ENCODE measurements at places on chromosomes 16 and 17.

DNA sequence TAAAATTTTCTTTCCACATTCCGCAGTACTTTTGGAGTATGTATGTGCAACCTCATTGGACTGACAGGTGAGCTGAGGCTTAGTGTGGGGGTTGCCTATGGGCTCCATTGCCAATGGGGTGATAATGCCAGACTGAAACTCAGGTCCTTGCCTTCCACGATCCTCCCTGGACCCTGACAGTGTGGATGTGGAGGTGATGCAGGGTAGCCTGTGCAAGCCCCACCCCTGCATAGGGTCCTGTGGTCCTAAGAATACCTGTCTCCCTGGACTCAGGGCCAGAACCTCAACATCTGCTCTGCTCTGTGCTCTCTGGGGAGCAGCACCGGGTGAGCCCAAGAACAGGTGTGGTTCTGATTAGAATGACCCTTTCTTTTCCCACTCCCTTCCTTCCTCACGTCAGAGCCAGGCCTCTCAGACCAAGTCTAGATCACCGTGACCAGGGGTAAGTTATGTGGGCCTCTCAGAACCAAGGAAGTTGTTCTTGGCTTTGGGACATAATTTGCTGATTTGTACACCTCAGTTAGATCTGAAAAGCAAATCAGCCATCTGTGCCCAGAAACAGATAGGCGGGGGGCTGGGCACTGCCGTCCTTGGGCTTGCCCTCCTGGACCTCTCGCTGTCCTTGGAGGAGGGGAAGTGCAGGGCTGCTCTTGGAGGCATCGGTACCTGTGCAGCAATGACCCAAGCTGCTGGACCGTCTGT lies 8.4 kb upstream of the TNS4 start:
- DNase-seq, result no peak

DNA sequence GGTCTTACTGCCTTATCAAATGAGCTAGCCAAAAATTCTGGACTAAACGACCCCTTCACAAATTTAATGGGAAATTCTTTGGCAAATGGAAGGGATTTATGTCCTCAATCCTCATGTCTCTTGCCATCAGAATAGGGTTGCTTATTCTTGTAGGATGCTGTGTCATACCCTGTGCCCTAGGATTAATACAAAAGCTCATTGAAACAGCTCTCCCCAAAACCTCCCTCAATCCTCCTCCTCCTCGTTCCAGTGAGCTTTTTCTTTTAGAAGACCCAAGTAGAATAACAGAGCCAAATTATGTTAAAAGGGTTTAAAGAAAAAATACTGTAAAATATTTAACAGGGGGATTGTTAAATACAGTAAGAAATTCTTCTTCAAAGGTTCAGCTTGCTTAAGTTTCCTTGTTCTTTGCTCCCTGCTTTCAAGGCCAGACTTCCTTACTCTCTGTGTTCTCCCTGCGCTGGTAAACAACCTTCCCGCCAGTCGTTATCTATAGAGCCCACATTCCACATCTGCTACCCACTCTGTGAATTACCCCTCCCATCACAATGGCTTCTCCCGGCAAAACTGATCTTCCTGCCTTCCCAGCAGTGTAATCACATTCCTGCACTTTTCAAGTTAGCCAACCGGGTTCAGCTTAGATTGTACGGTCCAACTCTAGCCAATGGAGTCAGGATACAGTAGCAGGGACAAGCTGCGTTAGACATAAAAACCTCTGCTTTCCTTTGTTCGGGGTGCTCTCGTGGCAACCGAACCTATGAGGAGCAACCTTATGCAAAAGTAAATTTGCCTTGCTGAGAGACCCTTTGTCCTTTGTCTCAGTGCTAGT lies 9.7 kb downstream of the HPR start:
- DNase-seq, result no peak

DNA sequence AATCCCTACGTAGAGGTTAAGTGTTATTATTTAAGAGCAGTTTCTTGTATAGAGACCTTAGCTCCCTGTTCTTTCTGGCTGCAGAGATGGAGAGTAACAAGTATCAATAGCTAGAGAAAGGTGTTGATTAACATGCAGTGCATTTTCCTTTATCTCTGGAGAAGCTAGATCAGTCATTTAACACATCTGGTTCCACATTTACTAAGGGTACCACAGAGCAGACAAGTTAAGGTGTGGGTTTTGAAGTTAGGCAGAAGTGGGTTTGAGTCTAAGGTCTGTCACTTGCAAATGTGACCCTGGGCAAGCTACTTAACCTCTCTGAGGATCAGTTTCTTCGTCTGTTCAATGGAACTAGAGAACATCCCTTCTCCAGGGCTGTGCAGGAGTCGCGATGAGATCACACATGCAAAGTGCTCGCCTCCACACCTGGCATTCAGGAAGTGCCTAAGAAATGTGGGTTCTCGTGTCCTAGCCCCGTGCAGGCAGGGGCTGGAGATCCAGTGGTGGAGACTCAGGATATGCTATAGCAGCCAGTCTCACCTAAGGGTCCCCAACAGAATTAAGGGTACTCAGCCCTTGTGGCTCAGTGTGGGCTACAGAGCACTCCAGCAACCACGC lies 224.4 kb downstream of the XYLT1 start:
- DNase-seq, result no peak

- no peak for DNase-seq
These were observed 3.2 kb downstream of the TMC6 start for GRCh38 chr17:78125138-78125913.

- peak; percentile 98 for DNase-seq
These were observed 1.2 kb upstream of the METTL26 start for GRCh38 chr16:637081-638018.

- no peak for DNase-seq
These were observed 145.0 kb downstream of the ZNF18 start for GRCh38 chr17:11852231-11852630.

GRCh38 chr17:28944862-28945741 lies 6.2 kb downstream of the PHF12 start:
- DNase-seq, result no peak

DNA sequence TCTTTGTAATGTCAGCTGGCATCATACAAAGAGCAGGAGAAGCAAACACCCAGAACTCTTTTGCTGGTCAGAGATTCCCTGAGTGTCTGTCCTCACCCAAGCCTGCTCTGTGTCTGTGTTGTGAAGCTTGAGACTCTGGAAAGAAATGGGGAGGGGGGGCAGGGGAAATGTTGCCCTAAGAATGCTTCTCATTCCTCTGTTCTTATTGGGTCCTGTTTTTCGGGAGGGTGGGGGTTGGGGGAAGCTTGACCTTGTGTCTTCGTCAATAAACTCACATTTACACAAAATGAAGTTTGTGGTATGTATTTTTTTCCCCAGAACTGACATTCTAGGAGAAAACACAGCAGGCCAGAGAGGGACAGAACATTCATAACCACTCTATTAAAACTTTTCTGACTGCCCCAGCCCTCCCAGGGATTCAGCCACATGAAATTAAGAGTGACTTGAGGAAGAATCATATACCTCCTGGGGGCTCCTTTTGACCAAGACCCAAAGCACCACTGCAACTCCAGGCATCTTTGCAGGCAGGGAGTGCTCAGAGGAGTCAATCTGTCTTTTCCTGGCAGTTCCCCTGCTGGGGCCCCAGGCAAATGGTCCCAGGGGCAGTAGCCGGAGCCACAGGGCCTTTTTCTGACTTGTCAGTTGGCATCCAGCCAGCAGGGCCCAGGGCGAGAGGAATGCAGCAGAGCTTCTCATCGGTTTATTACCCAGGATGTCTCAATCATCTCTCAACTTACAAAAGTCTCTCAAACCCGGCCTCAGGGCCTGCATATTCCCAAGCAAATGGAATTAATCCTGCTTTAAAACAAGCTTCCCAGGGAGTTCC lies 5.1 kb upstream of the RASL10B start:
- peak; percentile 89 for DNase-seq

- DNase-seq, result no peak
These were observed 108.4 kb downstream of the OR1D5 start for GRCh38 chr17:2954898-2955445.

DNA sequence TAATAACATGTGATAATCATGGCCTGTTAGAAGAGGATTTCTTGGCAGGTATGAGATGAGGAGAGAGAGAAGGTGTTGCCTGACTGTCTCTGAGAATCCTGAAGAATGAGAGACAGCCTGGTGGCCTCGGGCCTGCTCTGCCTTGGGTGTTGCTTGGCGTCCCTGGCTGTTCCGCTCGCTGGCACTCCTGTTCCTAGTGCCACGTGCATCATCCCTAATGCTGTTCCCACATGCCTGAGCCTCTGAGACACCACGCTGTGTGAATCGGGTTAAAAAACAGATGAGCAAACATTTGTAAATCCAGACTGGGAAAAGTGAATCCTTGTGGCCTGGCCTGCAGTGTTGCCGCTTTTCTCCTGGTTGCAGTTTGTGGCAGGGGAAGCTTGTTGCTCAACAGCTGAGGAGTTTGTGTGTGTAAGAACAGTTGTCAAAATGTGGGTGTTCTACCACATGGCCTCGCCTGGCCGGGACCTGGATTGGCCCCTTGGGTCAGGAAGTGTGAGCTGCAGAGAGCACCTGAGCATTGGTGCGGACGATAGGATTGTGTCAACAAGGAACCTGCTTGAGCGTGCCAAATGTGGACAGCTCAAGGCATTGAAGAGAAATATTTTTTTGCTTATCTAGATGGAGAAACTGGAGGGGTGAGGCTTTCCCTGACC lies 22.0 kb downstream of the UBN1 start:
- no peak for DNase-seq

GRCh38 chr17:40775945-40776344 lies 3.9 kb upstream of the KRT26 start:
- DNase-seq, result no peak

DNA sequence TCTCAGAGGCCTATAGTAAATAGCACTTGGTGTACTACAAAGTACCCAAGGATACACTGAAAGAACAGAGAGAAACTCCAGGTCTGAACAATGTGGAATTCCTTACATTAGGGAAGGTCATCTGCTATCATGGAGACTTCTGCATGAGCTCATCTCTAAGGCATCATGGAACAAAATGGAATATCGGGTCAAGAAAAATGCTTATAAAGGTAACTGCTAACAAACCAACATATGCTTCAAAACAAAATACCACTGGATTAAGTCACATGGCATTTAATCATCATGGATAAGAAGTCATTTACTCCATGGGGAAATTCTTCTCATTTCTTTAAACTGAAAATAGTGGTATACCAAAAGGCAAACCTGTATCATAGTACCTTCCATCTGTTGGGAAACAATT lies 34.2 kb downstream of the TXNDC11 start:
- DNase-seq, result no peak

DNA sequence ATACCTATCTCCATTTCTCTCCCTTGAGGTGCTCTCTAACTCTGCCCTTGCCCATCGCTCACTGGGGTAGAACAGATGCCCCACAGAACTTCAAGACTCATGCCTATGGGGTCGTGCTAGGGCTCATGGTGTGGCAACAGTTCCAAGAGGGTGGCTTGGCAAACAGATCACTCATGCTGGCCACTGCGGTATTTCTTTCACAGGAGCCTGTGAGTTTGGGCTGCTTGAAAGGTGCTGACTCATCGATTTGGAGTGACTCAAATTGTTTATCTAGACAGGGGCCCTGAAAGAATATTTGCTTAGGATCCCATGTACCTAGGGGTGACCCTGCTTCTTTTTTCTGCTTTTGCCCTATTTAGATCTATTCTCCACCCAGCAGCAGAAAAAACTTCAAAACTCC lies 69.9 kb downstream of the IRX5 start:
- no peak for DNase-seq

DNA sequence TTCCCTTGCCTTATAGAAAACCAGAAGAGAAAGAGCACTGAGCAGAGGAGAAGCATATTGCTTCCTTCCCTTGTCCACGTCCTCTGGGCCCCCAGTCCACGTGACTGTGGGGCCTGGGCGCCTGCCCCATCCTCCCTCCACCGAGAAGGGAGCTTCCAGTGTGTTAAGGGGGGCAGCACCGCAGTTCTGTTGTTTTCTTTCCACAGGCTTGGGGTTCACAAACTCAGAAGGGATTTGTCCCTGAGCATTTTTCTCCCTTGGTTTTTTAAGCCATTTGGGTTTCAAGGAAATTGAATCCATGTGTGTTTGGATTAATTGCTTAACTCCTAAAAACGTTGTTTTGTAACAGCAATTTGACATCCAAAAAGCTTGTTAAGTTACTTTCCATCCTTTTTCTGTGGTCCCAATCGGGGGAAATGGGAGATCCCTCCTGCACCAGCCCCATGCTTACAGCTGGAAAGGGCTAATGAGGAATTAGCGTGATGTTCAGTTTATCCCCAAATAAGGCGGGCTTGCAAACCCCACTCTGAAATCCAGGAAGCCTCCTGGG lies 347.5 kb upstream of the TNRC6C start:
- DNase-seq, result no peak

DNA sequence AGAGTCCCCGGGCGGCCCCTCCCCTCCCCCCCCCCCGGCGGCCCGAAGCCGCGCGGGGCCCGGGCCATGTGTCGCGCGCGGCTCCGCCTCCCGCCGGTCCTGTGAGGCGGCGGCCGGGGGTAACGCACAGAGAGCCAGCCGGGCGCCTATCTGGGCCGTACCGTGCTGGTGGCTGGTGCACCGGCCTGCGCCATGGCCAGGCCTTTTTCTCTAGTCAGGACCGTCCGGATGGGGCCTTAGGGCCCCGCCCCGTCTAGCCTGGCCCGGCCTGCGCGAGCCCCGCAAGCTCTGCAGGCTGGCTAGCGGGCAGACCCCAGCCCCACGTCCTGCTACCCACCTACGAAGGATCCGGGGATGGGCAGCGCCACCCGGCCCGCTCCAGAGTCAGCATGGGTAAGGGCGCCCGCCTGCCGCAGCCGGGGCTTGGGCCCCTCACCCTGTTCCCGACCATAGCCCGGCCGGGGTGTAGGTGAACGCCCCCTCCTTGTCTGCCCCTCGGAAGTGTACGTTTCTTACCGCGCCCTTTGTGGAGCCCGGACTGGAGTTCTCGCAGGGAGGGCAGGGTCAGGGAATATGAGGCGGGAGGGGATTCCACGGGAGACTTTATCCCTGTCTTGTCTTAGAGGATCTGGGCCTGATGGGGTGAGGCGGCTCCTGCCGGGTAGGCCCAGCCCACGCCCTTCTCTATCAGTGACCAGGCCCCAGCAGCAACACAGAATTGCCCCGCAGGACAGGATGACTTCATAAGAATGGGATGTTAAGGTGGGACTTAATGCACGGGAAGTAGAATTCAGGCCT lies at the start of gene CENPT:
TSS of gene CENPT (minus strand) at position 630 of the 798 bp plus-strand sequence. CDS start 13,834 bp downstream, outside the sequence.
- peak; percentile 79 for DNase-seq

DNA sequence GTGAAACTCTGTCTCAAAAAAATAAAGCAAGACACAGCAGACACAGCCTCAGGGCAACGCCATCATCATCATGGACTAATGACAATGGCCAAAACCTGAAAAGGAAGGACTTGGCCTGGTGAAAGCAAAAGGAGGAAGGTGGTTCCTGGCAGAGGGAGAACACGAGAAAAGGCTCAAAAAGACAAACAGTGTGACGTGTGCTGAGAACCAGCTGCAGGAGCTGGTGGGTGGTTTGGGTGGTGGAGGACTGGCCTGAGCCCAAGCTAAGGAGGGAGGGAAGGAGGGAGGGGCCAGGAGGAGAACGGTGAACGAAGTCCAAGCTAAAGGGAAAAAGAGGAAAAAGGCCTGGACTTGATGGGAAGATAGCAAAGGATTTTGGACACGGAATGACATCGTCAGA lies 85.1 kb downstream of the SLC39A11 start:
- DNase-seq, result no peak

GRCh38 chr17:50501054-50501453 lies 7.2 kb upstream of the MYCBPAP start:
- DNase-seq, result no peak
